CD4-positive, alpha-beta T cell treated with Interleukin-6 at 100 ng/mL for 8 hours (primary cell): ENCODE measurements at places on chromosomes 1 and 21.
A peak's percentile ranks its signal among the peaks of the same experiment; 100 is the strongest.

- DNase-seq = no peak
Observed at GRCh38 chr1:210588946-210589345, 260.2 kb downstream of the HHAT start.

DNA sequence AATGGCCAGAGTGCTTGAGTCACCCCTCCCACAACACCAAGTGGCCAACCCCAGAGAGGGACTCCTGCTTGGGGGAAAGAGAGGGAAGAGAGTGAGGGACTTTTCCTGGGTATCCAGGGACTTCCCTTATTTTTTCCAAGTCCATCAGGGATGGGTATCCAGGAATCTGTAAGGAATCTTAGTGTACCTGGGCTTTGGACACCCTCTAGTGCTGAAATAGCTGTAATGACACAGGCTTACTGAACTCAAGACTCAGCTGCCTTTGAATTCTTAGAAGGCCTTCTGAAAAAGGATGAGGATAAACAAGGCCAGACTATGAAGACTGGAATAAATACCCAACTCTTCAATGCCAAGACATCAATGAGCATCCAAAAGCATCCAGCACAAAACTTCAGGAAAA lies 12.0 kb downstream of the TSHB start:
- no peak for DNase-seq

DNA sequence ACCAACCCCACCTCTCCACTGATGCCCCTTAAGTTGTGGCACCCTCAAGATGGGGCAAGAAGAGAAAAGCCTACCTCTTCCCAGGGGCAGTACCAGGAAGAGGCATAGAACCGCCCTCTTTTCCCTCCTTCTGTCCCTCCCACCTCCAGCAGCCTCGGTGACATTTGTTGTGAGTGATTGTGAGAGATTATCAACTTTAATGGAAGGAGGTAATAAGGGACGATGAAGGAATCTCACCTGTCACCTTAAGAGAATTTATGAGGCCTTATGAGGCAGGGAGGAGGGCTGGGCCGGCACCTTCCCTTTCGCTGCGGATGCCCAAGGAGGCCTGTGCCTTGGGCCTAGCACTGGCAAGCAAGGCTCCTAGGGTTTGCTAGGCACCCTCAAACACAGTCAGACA lies 1.4 kb upstream of the ADGRB2 start:
- DNase-seq = no peak

GRCh38 chr1:113073479-113073950 lies 517 bp downstream of the LRIG2 start:
- DNase-seq = no peak

DNA sequence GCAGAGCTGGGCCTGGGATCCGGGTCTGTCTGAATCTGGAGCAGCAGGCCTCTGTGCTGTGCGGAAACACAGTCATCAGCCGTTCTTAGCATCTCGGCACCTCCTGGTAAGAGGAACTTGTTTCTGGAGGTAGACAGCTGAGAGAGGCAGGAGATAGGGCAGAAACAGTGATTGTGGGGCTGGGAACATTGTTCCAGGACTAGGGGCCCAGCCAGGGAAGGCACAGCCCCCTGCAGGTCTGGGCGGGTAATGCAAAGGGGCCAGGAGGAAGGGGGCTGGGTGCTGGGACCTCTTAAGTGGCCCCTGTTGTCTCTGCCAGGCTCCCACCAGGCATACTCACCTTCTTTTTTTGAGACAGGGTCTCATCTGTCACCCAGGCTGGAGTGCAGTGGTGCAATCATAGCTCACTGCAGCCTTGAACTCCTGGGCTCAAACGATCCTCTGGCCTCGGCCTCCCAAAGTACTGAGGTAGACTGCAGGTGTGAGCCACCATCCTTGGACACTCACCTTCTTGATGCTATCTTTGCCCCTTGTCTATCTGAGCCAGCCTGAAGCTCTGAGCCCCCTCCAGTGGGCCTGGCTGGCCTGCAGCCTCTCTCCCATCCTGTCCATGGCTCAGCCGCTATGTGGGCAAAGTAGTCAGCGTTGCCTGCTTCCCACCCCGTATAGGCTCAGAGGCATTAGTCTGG lies 134.3 kb upstream of the ZBTB40 start:
- DNase-seq = no peak

DNA sequence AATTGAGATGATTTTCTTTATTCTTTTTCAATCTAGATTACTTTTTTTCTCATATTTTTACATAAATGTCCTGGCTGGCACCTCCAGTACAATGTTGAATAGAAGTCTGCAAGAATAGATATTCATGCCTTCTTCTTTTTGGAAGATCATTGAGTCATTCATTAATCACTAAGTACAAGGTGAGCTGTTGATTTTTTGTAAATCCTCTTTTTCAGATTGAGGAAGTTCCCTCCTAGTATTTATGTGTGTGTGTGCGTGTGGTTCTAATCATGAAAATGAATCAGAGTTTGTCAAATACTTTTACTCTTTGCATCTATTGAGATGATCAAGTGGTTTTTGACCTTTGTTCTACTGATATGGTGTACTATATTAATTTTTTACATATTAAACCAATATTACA lies 859.3 kb downstream of the KCNT2 start:
- DNase-seq = no peak

GRCh38 chr1:66360285-66360724 lies 173.6 kb upstream of the SGIP1 start:
- DNase-seq = no peak

- no peak for DNase-seq
Observed at GRCh38 chr1:30649321-30649991, 73.9 kb downstream of the MATN1 start.

DNA sequence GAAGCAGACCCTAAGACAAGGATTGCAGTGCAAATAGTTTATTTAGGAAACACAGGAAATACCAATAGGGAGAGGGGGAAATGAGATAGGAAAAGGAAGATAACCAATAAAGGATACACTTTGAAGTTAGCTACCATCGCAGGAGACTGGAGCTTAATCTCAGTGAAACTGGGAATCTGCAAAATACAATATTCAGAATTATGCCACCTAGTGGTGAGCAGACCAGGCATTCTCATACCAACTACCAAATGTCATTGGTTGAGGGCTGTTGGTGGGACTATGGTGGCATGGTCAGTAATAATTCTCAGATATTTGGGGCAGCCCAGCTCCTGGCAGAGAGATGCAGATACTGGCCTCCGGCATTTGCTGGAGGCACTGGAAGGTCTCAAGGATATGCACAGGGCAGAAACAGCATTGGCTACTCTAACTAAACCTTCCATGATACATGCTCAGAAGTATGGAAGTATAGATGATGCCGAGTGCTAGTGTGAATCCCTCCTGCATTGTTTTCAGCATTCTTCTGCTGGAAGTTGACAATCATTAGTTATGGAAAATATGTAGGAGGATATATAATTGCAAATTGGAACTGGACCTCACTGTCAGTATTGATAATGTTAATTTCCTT lies 11.8 kb upstream of the ZFP69B start:
- peak; percentile 40 for DNase-seq

DNA sequence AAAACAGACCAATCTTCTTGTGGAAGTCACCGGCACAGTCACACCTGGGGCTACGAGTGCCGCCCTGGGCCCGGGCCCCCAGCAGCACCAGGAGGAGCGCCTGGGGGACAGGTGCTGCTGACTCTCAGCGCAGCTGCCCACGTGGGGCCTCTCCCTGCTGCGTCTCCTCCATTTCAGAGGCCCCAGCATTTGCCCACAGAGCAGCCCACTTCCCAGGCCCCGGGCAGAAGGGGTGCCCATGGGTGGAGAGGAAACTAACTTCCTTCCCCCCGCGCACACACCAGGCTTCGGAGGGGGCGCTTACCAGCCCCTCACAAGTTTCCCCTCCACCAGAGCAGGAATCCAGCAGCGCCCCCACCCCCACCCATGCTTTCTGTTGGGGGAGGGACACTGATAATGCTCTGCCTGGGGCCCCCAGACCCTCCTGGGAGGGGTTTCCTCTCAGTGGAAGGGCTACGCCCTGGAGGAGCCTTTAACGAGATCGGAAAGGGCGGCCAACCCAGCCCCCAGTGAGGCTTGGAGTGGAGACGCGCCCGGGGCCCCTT lies 440 bp downstream of the TNFRSF25 start:
- DNase-seq = peak; percentile 45

GRCh38 chr21:44593598-44594405 lies 1.5 kb upstream of the KRTAP10-6 start:
- DNase-seq = no peak

DNA sequence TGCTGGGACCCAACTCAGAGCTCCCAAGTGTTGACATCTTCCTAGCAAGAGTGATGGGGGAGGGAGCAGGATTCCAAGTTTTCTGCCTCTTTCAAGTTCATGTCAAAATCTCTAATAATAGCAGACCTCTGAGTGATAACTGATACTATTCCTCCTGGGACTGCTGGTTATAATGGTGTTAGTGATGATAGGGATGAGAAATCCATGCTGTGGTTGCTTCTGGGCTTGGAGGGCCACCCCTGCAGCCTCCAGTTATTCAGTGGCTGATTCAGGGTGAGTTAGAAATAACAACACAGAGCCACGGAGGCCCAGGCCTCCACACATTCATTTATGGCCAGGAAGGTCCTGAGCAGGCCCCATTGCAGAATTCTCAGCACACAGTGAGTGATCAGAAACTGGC lies 40.6 kb upstream of the ARTN start:
- no peak for DNase-seq

GRCh38 chr1:236167154-236167553 lies 24.8 kb downstream of the GPR137B start:
- no peak for DNase-seq

DNA sequence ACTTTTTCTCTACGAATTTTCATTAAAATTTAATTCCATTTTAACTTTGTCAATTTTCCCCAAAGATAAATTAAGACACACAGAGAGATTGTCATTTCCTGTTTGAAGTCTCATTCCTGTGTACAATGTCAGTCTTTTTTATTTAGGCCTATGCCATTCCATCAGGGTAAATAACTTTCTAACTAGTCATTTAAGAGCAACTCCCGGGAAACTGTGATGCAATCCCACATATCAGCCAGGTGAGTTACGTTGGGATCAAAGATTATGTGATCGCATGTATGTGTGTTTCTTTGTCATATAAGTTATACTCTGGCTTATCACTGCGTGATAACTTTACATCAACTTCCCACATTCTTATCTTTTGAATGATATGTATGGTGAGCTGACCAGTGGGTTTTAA lies 86.1 kb upstream of the S1PR1 start:
- no peak for DNase-seq

DNA sequence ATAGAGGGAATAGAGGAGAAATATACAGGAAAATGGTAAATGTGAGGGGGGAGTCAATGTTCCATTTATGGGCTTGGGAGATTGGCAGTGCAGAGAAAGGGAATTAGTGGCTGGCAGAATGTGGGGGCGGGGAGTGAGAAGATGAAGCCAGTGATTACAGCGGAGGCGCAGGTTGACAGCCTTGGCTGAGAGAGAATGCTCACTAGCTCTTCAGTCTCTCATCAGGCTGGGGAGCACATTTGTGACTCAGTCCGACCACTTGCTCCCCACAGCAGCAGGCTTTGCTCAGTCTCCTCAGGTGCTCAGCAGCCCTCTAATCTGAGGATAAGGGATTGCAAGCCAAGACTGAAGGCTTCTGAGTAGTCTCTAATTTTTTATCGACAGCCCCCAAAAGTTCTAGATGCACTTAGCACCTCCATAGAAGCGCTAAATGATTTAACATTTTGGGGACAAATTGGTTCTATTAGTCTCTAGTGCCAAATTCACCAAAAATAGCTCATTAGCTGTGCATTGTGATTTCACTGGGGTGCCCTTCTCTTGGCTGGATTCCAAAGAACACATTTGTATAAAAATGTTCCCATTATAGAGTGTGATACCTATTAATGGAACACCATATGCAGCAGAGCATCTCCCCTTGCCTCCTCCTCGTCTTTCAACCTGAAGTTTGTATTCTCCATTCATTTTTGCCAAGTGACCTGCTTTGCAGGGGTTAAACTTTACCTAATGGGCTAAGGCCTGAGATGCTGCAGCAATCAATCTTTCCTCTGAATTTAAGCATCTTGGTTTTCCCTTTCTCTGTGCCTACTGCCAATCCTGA lies 191.8 kb downstream of the ZNF326 start:
- no peak for DNase-seq

GRCh38 chr1:153728305-153729066 lies 636 bp downstream of the INTS3 start:
- DNase-seq = no peak

- DNase-seq = peak; percentile 57
Observed at GRCh38 chr1:234730770-234731568, 121.0 kb upstream of the IRF2BP2 start.

- DNase-seq = no peak
Observed at GRCh38 chr1:226302731-226303130, 6.2 kb downstream of the LIN9 start.

DNA sequence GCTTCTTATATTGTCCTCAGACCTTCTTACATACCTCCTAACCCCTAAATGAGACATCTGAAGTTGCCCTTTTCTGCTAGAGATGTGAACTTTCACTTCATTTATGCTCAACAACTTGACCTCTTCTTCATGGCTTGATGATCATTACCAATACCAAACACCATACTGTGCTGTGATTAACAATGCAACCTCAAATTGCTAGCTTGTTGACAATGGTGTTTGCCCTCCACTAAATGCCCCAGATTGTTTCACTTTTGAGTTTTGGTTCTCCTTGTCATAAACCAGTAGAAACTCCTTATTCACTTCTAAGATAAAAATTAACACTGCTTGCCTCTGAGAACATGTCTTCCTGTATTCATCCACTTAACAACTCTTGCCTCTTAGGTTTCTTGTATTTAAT lies 5.6 kb downstream of the JAK1 start:
- no peak for DNase-seq

GRCh38 chr1:226615876-226616275 lies 67.3 kb downstream of the STUM start:
- DNase-seq = no peak

DNA sequence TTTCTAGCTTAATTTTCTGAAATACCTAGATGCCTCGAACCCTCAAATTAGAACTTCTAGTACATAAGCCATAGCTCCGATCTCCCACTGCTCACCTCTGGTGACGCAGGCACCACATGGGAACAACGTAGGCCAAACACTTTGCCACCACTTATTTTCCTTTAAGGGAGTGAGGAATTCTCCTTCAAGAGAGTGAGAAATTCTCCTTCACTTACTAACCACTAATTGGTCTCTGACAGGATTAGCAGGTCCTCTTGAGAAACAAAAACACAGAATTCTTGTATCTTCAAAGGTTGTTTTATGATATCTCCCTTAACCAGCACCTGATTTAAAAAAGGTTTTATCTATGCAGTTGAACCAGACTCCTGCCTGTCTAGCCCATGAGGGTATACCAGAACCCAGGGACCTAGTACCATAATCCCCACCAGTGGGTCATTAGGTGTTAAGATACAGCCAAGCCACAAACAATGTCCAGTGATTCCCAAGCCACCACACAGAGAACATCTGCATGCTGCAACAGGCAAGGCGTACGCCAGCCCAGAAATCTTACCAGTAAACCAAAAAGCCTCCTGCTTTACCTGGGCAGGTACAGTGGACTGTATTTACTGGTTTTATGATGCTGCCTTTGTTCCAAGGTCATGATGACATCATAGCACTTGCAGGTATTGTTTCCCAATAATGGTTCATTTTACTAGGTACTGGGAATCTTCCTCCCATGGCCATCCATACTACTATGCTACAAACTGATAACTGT lies 20.3 kb upstream of the CXADR start:
- DNase-seq = no peak
